GOT3 (cell line): ENCODE measurements at places on chromosomes 11 and 22.

- no peak for DNase-seq
Observed at GRCh38 chr22:49670456-49671330, 157.0 kb downstream of the BRD1 start.

- DNase-seq, result no peak
Observed at GRCh38 chr22:37636186-37636948, 3.1 kb upstream of the SH3BP1 start.

DNA sequence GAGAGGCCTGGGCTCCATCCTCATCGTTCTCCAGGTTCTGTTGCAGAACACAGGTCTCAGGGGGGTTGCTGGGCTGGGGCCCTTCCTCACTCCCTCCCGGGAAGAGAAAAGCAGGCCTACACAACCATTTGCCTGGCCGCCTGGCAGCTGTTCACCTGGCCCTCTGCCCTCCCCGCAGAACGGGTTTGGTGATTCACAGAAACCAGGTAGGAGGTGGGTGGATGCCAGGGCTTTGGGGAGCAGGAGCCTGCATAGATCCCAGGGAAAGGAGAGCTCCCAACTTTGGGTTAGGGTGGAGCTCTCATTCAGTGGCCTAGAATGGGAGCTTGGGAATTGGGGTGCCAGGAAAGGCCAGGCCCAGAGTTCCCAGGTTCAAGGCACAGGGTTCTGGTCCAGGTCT lies 995 bp downstream of the TMEM134 start:
- DNase-seq, result no peak

DNA sequence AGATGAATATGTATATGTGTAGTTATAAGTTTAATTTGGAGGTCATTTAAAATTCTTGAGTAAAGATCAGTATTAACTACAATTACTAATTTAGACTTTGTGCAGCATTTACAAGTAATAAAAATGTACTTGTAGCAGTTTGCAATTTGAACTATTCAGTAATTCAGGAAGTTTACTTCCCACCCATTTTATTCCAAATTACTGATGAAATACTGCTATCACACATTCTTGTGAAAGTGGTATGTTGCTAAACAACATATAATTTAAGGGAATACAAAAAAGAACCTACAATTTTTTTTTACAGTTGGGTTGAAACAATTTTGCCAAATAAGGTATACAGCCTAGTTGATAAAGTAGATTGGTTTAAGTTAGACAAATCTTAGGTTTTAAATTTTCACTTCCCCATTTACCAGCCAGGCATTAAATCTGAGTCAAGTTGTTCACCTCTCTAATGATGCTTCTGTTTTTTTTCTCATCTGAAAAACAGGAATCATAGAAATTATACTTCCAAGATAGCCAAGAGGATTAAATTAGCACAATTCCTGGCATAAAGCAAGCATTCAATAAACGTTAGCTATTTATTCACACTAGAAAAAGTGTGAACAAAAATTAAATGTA lies 45.3 kb downstream of the ZBTB44 start:
- DNase-seq, result no peak

DNA sequence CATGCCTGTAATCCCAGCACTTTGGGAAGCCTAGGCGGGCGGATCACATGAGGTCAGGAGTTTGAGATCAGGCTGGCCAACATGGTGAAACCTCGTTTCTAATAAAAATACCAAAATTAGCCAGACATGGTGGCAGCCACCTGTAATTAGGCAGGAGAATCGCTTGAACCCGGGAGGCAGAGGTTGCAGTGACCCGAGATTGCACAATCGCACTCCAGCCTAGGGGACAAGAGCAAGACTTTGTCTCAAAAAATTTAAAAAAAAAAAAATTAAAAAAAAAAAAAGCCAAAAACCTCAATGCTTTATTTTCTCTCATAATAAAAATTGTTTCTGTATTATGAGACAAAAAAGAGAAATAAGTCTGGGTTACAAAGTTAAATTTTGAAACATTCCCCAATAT lies 54.2 kb downstream of the RDX start:
- DNase-seq, result no peak

GRCh38 chr11:5600374-5600851 lies 4.0 kb downstream of the TRIM6 start:
- DNase-seq, result no peak

GRCh38 chr11:1359556-1359955 lies 30.2 kb upstream of the BRSK2 start:
- no peak for DNase-seq

DNA sequence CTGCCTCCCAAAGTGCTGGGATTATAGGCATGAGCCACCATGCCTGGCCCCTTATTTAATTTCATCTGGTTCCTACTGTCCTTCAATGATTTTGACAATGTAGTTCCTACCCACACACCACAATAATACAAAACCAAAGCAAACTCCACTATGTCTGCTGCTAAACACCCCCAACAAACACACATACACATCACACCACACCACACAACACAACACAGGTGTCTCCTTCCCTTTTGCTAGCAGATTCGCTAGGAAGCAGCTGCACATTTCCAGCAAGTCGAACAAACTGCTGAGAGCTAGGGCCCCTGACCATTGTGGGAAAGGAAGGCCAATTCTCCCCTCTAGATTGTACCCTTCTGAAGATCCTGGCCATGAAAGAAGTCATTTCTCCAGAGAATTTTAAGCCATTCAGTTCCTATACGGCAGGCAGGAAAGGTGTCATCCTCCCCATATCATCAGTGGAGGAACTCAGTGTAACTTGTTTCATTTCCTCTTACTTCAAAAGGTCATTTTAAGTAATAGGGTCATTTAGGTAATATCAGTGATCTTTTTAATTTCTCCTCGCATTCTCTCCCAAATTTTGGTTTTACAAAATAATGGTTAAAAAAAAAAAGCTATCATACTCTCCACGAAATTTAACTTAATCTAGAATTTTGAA lies 18.5 kb downstream of the NUMA1 start:
- DNase-seq, result no peak

GRCh38 chr11:77589181-77589520 lies 602 bp upstream of the AQP11 start:
- no peak for DNase-seq

- DNase-seq, result no peak
Observed at GRCh38 chr11:116457336-116458007, 315.3 kb downstream of the BUD13 start.

- no peak for DNase-seq
Observed at GRCh38 chr22:41732096-41732772, 32.9 kb downstream of the MEI1 start.

- no peak for DNase-seq
Observed at GRCh38 chr22:46429325-46429853, 93.9 kb downstream of the TRMU start.

DNA sequence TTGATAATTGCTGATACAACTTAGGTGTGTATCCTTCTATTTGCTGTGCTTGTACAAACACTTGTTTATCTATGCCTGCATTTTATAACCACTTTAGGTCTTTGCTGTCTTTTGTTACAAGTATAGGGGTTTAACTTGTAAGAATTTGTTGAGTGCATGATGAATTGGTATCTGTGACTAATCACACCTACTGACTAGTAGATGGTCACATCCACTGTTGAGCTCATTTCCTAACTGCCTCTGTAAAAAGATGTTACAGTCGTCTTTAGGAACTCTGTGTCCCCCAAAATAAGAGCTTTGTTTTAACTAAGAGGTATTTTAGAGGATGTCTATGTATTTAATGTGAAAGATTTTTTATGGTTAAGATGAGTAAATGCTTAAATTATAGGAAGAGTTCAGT lies 60.5 kb downstream of the HIPK3 start:
- DNase-seq, result no peak

GRCh38 chr11:120040151-120040840 lies 97.6 kb downstream of the TRIM29 start:
- no peak for DNase-seq

GRCh38 chr11:117817368-117818040 lies 7.0 kb downstream of the FXYD2 start:
- DNase-seq, result peak; percentile 19

DNA sequence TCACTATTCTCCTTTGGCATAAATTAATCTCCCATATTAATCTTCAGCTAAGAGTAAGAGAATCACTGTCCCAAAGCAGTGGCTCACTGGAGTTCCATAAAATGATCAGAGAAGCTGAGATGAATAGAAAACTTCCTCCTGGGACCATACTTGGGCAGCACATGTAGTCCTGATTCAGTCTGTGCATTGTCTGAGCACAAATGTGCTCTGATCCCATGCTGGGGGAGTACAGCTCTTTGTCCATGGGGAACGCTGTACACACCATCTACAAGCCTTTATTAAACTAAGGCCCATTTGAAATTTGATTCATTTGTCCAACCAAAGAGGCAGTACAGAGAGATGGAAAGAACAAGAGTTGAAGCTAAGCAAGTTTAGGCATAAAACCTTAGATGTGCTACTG lies 147.4 kb upstream of the PGR start:
- no peak for DNase-seq

GRCh38 chr11:110174645-110175310 lies 81.6 kb downstream of the ZC3H12C start:
- no peak for DNase-seq

- no peak for DNase-seq
Observed at GRCh38 chr11:10017911-10018310, 276.1 kb downstream of the SBF2 start.

DNA sequence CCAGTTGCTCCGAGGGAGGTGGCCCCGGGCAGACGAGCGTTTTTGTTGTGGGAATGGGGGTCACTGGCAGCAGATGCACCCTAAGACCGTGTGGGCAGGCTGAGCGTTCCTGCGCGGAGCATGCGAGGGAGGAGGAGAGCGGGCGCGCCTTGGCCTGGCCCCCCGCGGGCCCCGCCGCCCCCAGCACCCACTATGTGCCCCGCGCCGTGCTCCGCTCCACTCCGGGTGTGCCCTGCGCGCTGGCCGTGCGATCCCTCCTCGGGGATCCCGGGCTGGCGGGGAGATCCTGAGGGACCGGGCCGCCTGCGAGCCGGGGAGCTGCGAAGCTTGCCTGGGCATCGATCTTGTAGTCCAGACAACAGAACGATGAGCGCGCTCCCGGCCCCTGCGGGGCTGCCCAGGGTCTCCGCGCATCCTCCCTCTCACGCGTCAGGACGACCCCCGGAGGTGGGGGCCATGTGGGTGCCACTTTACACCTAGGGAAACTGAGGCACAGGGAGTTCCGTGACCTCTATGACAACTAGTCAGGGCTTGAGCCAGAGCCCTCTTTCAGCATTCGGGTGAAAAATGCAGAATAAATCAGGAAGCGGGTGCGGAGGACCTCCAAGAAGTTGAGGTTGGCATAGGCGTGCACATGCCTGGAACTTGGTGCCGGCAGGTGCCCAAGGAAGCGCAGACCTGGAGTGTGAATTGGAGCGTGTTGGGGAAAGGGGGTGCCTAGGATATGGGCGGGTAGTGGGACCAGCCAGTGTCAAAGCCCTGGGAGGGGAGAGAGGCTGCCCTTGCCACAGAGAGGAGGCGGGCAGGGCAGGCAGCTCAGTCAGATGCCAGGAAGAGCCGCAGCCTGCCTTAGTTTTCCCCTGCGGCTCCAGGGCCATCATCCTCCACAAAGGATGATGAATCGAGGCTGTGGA lies 1.3 kb upstream of the KMT5B start:
- no peak for DNase-seq

DNA sequence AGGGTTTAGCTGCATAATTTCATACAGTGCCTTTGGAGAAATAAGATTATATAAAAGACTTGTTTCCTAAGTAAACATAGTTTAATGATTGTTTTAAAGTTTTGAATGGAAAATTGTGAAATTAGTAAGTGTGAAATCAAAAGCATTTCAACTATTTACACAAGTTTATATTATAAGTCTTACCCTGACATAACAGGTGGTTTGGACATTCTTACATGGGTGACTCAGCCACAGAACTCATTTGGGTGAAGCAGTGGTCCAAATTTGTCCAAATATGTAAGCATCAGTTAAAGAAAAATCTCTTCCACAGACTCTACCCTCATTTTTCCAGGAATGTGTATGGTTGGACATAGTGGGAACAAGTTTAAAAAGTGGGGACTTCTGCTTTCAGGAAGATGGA lies 68.0 kb downstream of the USP47 start:
- DNase-seq, result no peak

DNA sequence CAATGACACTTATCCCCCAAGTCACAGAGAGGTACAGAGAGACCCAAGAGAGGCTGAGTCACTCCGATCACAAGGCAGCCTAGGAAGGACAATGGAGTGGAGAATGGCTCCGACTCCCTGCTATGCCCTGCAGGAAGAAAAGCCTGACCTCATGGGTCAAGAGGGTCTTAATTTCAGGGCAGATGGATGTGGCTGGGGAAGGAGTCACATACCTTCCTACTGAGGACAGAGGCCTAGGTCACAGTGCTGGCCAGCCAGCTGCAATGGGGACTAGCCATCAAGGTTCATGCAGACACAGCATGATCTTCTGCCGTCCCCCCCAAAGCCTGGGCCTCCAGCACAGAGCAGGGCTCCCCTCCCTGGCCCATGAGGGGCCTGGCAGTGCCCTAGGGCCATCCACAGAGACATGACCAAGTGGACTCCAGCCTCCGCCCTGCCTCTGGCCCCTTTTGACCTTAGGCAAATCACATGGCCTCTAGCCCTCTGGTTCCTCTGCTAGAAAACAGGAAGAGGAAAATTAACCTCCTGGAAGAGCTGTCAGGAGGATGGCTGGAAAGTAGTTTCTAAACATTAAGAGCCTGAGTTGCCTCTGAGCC lies 1.8 kb downstream of the ARRB1 start:
- DNase-seq, result no peak

DNA sequence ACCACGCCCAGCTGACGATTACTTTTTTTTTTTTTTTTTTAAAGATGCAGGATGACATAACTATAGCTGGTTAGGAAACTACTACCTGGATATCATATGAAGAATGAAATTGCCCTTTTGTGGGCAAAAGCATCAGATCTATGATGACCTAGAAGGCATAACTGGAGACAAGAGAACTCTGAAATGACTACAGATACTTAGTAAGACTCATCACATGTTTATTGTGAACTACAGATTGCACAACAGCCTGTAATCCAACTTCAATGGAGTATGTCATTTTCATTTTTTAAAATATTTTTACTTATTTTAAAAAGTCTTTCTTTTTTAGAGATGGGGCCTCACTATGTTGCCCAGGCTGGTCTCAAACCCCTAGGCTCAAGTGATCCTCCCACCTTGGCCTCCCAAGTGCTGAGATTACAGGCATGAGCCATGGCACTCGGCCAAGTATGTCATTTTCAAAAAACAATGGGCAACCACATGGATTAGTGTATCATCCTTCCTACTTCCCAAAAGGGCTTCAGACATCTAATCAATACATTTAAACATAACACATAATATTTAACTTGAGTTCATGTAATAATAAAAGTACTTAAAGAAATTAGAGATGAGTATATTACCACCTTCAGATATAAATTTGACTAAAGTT lies 3.3 kb downstream of the MTMR2 start:
- DNase-seq, result no peak

GRCh38 chr11:35170503-35170902 lies 31.5 kb downstream of the CD44 start:
- no peak for DNase-seq

DNA sequence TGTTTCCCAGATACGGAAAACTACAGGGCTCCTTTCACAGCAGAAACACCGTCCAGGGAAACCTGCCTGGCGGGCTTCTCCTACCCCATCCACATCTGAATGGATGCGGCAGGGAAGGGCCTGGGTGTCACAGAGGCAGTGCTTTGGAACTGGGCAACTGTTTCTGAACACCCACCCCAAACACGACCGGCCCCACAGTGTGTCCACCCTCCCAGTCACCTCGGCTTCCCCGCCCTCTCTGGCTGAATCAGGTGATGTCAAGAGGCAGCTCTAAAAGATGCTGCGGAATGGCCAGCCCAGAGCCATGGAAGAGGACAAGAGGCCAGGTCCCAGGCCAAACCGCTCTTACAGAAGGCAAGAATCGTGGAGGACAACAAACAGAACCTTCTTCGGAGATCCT lies 22.0 kb downstream of the IFT27 start:
- DNase-seq, result no peak
